ENCODE measurements at places on chromosomes 5 and 9.

DNA sequence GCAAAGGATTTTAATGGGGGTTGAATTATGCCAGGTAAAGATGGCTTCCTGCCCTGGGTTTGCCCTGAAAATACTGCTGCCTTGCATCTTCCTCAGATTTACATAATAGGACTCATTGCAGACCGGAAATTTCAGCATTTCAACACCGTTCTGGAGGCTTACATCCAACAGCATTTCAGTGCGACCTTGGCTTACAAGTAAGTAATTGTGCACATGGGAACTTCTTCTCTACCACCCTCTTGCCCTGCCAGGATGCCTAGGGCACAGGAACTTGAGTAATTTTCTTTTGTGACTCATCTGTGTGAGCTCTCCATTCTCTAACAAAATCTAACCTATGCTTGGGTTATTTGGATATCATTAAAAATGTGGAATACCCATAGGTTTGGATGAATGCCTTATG lies 80.2 kb downstream of the DOCK2 start:
- DNase-seq: no peak

DNA sequence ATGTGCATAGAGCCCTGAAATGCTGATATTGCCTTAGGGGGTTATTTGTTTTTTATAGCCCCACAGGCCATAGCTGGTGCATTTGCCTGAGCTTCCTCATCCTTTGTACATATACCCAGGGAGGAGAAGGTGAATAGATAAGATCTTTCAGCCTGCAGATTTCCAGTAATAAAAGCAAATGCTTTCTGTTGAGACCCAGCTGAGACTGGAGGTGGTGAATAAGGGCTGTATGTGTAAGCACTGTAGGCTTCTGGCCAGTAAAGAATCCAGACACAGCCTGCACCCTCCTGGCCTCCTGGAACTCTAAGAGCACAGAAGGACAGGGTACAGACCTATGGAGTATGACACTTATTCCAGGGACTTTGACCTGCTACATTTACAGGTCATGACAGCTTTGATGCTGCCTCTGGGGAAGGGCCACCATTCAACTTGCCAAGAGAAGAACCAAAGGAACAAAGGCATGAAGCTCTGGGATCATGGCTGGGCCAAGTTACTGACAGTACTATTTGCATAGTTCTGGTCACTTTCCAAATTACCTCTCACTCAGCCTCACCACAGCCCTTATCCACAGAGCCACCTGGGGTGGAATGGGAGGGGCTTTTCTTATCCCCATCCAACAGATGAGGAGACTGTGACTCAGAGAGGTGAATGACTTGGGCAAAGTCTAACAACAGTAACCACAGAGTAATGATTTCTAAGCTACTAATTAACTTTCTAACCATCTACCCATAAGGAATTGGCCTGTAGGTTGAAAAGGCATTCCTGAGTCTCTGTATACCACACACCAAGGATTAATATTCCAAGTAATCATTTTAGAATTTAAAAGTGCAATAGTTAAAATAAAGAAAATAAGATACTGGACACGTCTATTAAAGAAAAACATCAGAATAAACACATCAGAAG lies 604.5 kb upstream of the KLF4 start:
- DNase-seq: no peak

DNA sequence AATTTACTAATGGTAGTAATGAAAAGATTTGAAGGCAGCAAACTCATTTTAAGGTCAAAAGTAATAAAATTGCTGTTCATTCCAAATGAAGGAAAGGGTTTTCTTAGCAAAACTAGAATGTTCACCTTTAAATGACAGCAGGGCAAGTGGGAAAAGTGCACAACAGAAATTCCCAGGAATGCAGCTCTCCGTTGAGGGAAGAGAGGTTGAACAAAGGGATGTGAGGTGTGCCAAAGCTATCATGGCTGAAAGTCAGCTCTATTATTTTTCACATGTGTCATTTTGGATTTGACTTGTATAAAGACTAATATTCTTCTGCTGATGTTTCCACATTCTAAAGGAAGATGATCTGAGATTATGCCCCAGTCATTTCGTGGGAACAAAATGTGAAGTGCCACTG lies 51.6 kb downstream of the TEK start:
- DNase-seq: no peak

DNA sequence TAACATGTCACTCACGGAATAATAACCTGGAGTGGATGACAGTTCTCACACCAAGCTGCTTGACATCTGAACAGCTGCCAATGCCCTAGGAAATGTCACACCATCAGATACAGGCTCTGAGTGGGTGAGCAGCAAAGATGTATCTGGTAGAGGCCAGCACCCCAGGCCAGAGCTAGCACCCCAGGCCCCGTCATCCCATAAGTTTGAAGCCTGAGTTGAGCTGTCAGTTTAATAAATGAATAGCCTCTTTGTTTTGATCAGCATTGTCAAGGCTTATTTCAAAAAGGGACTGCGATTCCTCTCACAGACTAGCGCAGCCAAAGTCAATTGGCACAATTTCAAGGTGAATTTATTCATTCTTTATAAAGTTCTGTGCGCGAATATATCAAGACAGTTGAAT lies 1327.1 kb downstream of the MAT2B start:
- DNase-seq: no peak

GRCh38 chr9:94882966-94883641 lies 156.6 kb downstream of the AOPEP start:
- no peak for DNase-seq

GRCh38 chr9:107542411-107543157 lies 53.0 kb upstream of the KLF4 start:
- no peak for DNase-seq

DNA sequence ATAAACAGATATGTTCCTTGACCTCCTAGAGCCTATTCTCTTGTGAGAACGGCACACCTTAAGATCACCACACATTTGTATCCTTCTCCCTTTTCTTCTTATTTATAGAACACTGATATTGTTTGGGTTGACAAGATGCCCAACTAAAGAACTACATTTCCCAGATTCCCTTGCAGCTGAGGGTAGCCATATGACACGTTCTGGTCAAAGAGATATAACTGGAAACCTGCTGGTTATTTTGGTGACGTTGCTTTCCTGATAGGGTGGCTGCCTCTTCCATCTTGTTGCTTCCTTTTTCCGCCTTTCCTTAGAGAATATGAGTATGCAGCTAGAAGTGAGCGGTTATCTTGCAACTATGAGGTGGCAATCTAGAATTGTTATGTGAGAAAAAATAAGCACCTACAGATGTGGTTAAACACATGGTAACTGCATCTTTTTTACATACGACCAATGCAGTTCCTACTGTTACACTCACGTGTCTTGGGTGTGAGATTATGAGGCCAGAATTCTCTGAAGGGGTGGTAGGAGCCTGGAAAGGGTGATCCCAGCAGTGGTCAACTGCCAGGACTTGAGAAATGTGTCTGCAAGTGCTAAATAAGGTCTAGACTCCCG lies 72.9 kb downstream of the SEC61B start:
- no peak for DNase-seq

Data from cortex of kidney (tissue), 1 donor.